ENCODE measurements at places on chromosomes 2 and 18.

- no peak for DNase-seq
Observed at GRCh38 chr2:112623913-112624777, 21.6 kb upstream of the SLC20A1 start.

- DNase-seq, result peak; percentile 37
Observed at GRCh38 chr2:217166241-217166850, 306.5 kb upstream of the TNP1 start.

DNA sequence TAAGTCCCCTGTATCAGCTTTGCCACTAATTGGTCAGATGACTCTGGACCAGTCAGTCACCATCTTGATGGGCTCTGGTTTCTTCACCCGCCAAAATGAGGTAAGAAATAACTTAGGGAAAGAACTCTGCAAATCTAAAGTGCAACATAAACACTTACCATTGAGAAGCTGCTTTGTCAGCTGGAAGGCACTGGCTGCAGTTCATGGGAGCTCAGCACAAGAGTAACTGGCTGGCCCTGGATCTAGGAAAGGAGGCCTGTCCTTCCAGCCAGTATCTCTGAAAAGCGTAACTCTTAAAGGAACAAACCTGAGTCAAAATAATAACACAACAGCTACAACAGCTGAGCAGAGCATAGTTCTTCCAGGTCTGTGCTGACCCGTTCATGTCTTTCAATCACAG is 123.9 kb downstream of the CACNB4 start:
- no peak for DNase-seq

GRCh38 chr2:19484736-19485135 is 126.3 kb upstream of the OSR1 start:
- DNase-seq, result no peak
